ENCODE measurements at places on chromosomes 6 and 20.

- no peak for ATAC-seq
Measured at GRCh38 chr6:169287675-169288074, 34.0 kb upstream of the THBS2 start.

DNA sequence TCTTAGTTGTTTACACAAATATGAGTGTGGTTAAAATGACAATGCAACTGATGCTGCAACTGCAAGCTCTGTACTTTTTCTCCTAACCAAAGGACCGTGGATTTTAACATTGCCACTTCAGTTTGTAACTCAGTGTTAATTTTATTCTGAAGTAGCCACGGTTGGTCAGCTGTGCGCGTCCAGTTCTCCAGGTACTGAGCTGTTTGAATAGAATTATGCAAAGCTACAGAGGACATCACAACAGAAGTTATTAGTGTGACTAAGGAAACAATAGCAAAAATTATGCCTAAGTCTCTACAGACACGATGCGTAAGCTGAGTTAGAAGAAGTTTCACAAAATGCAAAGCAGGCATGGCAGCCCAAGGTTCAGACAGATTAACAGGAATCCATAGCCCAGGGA is 4.4 kb upstream of the ABHD12 start:
- no peak for ATAC-seq

GRCh38 chr20:64115171-64115911 is 8.0 kb upstream of the NPBWR2 start:
- no peak for ATAC-seq

- no peak for ATAC-seq
Measured at GRCh38 chr6:89888871-89889270, 5.4 kb upstream of the GJA10 start.

DNA sequence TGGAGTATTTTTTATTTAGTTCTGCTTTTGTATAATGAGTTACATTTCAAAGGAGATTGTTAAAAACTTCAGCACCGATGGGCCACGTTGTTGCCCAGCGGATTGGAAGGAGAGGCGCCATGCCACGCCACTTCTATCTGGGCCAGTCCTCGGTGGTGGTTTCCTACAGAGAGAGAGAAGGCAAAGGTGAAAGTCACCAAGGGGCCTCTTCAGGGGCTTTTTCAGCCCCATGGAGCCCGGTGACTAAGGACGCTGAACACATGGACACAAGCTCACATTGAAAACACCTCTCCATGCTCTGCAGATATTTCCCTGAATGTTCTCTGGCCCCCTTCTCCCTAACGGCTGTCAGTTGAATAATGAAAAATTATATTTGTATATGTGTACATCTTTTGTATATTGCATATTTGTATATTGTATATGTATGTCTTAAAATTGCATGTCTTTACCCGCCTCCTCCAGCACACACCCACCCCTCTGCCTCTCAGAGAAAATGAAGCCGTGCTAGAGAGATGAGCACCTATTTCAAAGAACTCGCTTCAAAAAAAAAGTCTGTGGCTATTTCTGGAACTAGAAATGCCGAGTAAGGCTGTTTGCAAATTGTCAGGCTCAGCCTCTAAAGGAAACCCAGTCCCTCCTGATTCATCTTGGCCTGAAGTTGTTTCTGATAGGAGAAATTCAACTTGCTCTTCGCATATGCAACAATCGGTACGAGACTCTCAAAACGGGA is 91.9 kb upstream of the CDH4 start:
- no peak for ATAC-seq

DNA sequence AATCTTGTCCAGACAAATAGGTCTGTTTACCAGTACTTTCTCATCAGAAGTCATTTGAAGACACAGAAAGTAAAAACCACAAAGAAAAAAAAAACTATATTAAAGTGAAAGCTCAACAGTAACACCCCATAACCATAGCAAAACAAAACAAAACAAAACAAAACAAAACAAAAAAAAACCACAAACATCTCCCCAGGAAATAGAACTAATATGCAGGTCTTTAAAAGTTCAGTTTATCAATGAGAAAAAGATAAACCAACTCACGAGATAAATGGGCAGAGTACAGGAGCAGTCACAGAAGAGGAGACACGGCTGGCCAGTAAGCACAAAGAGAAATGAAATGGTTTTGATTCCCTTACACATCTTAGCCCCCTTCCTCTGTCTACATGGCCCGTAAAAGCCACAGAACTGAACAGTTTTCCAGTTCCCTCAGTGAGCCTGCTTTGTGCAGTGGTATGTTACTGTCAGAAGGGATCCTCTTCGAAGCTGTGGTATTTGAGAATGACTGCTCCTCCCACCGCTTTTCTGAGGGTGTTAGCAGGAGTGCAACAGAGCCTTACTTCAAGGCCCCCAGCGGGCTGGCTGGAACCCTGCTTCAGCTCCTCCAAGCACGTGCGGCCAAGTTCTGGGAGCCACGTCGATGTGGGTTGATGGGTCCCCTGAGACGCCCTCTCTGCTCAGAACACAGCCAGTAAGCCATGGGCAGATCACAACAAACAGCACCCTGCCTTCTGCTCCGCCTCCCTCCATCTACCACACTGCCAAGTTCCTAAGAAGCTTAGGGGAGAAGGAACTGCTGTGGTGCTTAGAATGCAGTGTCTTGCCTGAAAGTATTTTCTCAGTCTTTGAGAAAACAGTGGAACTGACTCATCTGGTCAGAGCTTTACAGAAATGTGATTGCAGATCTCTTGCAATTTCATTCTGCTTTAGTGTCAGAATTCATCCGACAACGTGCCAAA is 14.0 kb downstream of the UST start:
- ATAC-seq: peak; percentile 80

- ATAC-seq: peak; percentile 89
Measured at GRCh38 chr6:37576336-37576737, 76.6 kb upstream of the CCDC167 start.

DNA sequence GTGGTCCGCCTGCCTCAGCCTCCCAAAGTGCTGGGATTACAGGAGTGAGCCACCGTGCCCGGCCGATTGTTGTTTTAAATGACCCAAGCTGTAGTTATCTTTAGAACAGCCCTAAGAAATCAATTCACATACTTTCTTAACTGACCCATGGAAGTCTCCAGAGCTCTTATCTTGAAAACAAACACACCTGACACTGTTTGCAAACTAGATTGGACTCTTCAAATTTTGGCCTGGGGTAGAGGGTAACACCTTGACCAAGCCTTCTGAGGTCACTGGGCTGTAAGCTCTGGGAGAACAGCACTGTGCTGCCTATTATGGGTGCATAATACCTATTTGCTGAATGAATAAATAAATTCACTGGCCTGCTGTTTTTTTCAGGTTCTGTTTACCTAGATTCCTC is 190.6 kb downstream of the AIG1 start:
- ATAC-seq: no peak

GRCh38 chr20:11117808-11118528 is 444.2 kb upstream of the JAG1 start:
- peak; percentile 71 for ATAC-seq

GRCh38 chr6:331622-332521 is 39.6 kb downstream of the DUSP22 start:
- no peak for ATAC-seq

DNA sequence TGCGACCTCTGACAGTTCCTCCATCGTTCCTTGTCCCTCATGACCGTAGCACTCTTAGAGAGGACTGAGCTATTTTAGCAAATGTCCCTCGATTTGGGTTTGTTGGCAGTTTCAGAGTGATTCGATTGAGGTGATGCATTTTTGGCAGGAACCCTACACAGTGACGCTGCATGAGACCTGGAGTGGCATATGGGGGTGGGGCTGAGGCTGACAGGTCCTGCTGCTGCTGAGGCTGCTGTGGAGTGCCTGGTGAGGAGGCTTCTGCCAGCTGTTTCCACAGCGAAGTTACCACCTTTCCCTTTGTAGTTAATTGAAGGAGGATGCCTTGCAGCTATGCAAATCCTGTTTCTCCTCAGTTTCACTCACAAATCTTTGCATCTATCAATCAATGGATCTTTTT is 19.8 kb downstream of the PXDC1 start:
- ATAC-seq: no peak

- ATAC-seq: no peak
Measured at GRCh38 chr6:52109171-52109571, 21.8 kb upstream of the PKHD1 start.

- ATAC-seq: no peak
Measured at GRCh38 chr6:130676077-130676772, 151.0 kb upstream of the SMLR1 start.

DNA sequence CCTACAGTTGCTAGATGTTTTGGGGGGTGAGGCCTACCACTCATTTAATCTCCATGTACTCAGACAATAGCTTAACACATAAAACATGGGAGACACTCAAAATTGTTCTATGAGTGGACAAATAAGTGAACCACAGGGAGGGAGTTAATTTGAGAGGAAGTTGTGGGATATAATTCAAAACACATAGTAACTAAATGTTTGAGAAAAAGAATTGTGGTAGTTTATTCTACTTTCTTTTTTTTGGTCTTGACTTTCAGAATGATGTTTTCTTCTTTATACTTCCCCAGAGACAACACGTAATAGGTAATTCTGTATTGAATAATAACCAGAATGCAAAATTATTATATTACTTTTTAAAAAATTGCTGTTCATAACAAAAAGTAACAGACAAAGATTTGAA is 453.8 kb downstream of the RFPL4B start:
- ATAC-seq: no peak

GRCh38 chr6:142459271-142459670 is 157.5 kb downstream of the ADGRG6 start:
- ATAC-seq: no peak

GRCh38 chr6:125013938-125014660 is 51.9 kb downstream of the RNF217 start:
- ATAC-seq: no peak

DNA sequence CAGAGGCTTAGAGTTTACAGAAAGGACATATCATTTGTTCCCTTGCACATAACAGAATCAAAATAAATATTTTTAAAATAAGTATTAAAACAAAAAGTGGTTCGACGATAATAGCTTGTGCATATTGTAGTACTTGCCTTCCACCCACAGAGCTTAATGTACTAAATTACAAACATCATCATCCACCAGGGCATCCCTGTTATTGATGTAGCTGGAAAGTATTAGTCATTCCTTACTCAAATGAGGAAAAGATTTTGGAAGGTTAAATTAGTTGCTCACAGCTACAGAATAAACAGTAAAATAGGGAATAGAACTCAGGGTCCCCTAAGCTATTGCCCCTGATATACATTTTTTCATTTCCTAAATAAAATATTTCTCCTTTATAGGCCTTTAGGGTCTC is 150.3 kb downstream of the PTPRK start:
- ATAC-seq: no peak

DNA sequence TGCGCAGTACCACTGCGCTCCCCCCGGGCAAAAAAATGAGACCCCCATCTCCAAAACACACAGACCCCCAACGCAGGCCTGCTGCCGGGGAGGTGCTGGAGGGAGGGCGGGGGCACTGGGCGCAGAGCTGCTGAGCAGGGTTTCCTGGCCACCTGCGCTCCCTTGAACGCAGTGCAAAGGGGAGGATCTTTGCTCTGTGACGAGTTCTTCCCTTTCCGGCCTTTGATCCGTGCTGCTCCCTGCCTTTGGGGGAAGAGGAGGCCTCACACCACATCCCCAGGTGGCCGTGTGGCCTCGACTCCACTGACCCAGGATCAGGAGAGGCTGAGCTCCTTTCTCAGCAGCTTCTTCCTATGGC is 8.9 kb upstream of the COL20A1 start:
- ATAC-seq: no peak

GRCh38 chr6:136546331-136546730 is 3.9 kb downstream of the MAP7 start:
- ATAC-seq: no peak

GRCh38 chr20:6806275-6806674 is 38.8 kb downstream of the BMP2 start:
- ATAC-seq: no peak

DNA sequence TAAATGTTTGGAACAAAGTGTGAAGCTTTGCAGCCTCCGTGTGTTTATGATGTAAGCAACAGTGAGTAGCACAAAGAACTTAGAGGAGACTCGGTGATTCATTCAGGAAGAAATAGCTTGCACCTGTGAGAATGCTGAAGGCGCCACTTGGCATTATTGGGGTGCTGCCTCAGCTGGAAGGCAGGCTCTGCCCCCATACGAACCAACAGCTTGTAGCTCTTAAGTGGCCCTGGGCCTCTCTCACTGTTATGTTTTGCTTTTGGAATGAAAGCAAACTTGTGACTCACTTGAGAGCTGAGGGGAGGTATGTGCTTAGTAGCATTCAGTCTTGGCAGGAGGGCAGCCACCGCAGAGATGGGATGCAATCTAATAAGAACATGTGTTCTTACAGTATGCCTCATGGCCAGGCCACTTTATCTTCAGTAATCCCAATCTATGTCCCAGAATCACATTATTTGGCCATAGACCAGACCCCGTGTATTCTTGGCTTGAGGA is 310.7 kb downstream of the EYA4 start:
- no peak for ATAC-seq

GRCh38 chr6:117550078-117550600 is 52.2 kb downstream of the GOPC start:
- peak; percentile 65 for ATAC-seq

- ATAC-seq: peak; percentile 86
Measured at GRCh38 chr6:35370124-35370741, 27.9 kb downstream of the PPARD start.

DNA sequence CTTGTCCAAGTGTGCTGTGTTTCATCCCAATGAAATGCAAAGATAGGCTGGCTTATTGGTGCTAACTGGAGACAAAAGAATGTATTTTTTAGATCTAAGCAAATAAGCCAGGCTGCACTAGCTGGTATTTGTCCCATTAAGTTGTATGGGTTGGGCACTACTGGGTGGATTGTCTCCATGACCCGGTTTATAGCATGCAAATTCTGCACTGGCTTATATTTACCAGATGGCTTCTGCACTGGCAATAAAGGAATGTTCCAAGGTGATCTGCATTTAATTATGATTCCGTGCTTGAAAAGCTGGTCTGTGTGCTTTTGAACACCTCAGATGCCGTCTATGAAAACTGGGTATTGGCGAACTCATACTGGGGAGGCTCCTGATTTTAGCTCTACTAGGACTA is 61.4 kb upstream of the MOCS1 start:
- peak; percentile 58 for ATAC-seq

DNA sequence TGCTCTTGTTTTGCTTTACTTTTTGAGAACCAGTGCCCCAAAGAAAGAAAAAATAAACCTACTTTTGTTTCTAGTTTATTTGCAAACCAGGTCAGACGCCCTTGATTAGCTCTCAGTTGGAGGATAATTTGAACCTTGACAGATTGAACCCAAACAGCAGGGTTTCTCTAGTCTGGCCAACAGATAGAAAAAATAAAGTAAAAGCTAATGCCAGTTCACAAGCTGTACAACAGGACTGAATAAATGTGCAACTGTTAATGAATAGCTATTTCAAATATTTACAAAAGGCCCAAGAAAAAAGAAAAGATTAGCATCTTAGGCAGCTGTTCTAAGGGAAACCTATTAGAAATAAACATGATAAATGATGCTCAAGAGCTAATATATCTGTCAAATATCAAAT is 331.8 kb downstream of the CDKAL1 start:
- no peak for ATAC-seq
